HS-5 (cell line): ENCODE measurements at places on chromosomes 4 and X.

DNA sequence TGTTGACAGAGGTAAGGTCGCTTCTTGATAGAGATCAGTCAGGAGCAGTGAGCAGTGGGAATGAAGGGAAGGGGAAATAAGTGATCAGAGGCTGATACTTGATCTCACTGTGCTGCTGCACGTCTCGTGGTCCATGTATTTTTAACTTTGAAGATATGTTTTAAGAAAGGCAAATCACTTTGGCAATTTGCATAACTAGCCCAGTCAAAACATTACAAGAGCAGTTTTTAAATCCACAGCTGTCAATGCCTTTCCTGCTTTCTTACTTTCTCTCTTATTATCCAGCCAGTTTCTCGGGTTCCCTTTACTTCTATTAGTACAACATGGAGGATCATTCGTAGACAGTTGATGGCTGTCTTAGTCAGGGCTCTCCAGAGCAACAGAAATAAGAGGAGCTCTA, 472.8 kb downstream of the TMA16 start:
- no peak for DNase-seq

- no peak for DNase-seq
Measured at GRCh38 chrX:118189000-118189399, 72.4 kb upstream of the KLHL13 start.

GRCh38 chrX:119646515-119646914, 40.3 kb upstream of the NKRF start:
- DNase-seq, result no peak

DNA sequence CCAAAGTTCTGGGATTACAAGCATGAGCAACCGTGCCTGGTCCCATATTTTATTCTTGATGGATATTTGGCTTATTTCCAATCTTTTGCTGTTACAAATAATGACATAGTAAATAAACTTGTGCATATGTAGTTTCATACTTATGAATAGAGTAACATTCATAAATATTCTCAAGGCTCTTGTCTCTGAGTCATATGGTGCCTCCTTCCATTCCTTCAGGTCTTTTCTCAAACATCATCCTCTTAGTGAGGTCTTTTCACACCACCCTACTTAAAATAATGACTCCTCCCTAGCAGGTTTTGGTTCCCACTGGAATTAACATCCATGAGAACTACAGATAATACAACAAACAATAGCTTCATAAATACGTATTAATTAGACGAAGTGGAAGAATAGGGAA, 416.6 kb downstream of the IQCM start:
- no peak for DNase-seq

- DNase-seq, result no peak
Measured at GRCh38 chrX:119398974-119399771, at the start of gene SLC25A43. TSS of gene SLC25A43 (plus strand) at chrX:119399336. CDS start at chrX:119399404, 68 bp downstream.

DNA sequence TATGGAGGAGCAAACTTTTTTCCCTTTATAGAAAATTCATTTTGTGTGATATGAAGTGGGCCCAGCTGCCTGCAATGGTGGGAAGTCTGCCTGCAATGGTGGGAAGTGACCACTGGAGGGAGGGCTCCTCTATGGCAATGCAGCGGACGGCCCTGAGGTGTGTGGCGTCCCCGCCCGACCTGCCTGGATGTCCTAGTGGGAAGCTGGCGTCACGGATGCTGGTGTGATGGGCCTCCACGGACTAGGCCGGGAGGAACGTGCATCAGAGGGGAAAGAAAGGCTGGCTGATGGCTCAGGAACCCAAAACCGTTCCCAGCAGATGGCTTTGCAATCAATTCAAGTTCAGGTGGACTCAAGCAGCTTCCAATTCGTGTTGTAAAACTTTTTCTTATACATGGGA, 177.9 kb downstream of the AFAP1 start:
- no peak for DNase-seq

DNA sequence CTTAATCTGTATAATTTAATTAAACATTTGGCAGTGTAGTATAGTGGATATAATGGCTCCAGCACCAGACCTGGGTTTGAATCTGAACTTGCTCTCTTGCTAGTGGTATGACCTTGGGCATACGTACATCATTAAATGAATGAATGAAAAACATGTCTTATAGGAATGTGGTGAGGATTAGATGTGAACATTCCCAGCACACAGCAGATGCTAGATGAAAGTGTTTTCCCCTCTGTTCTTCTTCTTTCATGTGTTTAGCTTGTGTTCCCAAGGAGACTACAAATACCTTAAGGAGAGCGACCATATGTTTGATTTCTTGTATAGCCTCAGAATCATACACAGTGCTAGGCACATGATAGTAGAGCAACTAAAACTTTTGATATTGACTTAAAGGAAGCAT, 56.5 kb downstream of the CT47B1 start:
- no peak for DNase-seq

GRCh38 chr4:88759039-88759894, 61.6 kb upstream of the NAP1L5 start:
- DNase-seq, result no peak
